ENCODE measurements at places on chromosomes 11 and 22. TPM values are rescaled to one million over a fixed set of nuclear protein-coding genes. Genes with fewer than 3 reads are reported as not detected.
A peak's percentile ranks its signal among the peaks of the same experiment; 100 is the strongest.

Gene GRM5
- not detected for total RNA-seq

- DNase-seq, result no peak
These were observed 76.1 kb downstream of the C11orf58 start for GRCh38 chr11:16814410-16815046.

Gene ADM2
- 2.6 TPM for total RNA-seq

DNA sequence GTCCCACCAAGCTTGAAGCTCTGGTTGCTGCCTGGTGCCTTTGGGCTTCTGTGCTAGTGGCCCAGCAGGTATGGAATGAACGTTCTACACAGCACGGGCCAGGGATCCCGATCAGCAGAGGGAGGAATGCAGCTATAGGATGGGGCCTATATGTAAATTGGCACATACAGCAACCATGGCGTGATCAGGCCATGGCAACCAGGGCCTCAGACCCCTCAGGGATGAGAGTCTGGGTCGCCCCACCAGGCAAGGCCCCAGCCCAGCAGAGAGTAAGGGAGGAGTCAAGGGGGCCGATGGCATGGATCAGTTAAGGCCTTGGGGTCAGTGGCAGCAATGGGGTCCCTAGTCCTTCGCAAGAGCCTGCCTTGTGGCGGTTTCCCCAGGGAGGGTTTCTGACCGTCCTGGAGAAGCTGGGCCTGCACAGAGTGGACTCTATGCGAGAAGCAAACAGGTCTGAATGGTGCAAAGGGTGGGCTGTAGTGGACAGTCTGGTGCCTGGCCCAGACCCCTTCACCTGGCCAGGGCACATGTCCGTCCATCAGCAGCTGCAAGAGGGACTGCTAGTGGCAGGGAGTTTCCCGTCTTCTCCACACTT, 98.6 kb downstream of the RPS6KA4 start:
- DNase-seq, result peak; percentile 40

Gene PARVA
- 21.8 TPM for total RNA-seq

GRCh38 chr11:101498891-101499290, 84.9 kb downstream of the TRPC6 start:
- no peak for DNase-seq

Gene OR1S2
- total RNA-seq, result not detected

DNA sequence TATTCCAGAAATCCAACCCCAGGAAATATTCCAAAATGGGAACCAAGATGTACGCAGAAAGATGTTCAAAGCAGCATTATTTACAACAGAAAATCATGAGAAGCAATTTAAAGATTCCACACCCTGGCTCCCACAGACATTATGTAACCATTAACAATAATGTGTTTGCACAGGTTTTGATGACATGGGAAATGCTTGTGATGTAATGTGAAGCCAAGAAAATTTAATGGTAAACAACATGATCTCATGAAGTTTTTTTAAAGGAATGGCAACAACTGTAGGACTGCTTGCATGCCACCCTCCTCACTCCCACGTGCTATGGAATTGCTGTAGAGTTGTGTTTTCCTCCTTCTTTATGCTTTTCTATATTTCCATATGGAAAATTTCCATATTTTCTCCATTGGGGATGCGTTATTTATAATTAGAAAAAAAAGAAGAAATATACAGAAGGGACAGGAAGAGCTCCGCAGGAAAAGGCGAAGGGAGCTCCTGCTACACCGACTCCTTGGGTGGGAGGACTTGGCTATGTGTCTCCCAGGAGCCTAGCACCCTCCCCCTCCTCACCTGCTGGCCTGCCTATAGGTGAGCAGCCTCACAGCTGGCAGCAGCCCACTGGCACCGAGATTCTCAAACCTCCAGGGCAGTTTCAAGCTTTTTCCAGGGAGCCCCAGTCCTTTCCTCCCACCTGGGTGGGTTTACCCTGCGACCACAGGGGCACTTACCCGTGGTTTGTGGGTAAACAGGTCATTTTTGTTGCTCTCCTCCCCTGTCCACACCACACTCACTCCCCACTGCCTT, 20.9 kb downstream of the LRFN4 start:
- DNase-seq, result no peak

Gene BCO2
- total RNA-seq, result 3.8 TPM

DNA sequence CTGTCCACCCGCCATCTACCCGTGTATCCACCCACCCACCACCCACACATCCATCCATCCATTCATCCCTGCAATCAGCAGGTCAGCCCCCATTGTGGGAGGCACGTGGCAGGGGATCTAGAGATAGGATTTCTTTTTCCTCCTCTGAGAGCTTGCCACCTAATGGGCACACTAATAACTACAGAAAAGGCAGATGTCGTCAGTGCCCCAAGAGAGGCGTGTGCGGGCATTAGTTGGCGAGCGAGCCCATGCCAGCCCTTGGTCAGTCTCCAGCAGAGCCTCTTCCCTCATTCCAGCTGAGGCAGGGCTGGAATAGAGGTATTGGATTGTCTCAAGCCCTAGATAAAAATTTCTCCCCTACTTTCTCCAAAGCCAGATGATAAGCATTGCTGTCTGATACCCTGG, 9.7 kb downstream of the USP2 start:
- DNase-seq, result no peak

- DNase-seq, result no peak
These were observed 17.3 kb downstream of the KCTD17 start for GRCh38 chr22:37068859-37069258.

- no peak for DNase-seq
These were observed 10.9 kb downstream of the PRCP start for GRCh38 chr11:82889133-82890001.

DNA sequence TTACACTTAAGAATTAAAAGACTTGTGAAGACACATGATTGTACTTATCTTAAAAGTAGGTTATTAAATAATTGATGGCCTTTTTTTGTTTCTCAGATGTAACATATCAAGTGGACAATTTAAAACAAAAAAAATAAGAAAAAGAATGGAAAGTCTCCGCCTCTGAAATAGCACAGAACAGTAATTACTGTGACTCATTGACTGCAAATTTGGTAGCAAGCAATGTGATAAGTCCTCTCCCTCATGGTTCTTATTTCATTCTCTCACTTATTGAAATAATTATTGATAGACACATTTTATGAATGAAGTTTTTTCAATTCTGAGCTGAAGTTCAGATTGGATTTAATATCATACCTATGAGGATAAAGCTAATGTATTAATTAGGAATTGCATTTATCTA, 717.9 kb upstream of the LUZP2 start:
- no peak for DNase-seq

DNA sequence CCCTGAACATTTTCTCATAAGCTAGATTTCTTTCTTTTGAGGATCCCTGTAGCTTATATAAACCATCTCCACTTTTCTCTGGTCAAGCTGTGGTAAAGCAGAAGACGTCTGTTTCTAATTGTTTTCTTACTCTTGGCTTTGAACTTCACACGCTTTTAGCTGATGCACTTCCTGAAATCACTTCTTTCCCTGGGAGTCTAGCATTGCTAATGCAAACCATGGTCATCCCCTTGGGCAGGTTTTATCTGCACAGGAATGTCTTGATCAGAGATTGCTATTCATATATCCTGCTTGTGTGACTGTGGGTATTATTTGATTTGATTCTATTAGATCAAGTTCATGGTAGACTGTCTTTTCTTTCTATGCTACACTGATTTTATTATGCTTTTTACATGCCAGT, 199.2 kb upstream of the POU2AF2 start:
- DNase-seq, result no peak

Gene PNPLA3
- total RNA-seq, result 2.7 TPM

Gene CADM1
- 12.3 TPM for total RNA-seq

Gene GLYATL1
- total RNA-seq, result not detected

- DNase-seq, result no peak
These were observed 245.4 kb downstream of the BUD13 start for GRCh38 chr11:116527180-116527991.

Gene MOGAT2
- not detected for total RNA-seq

Gene RRM1
- total RNA-seq, result 21.6 TPM

Gene SLC29A2
- total RNA-seq, result 1.9 TPM

GRCh38 chr11:69696749-69697468, 6.9 kb downstream of the FGF19 start:
- DNase-seq, result peak; percentile 36

Gene ALX4
- 0.11 TPM for total RNA-seq

Gene CDCA5
- total RNA-seq, result 2.7 TPM

- DNase-seq, result peak; percentile 62
These were observed 81.0 kb upstream of the FGF3 start for GRCh38 chr11:69899957-69900821.

GRCh38 chr11:91230647-91231046, 994.0 kb upstream of the FAT3 start:
- DNase-seq, result no peak

GRCh38 chr11:120061761-120062560, 76.0 kb downstream of the TRIM29 start:
- DNase-seq, result no peak

DNA sequence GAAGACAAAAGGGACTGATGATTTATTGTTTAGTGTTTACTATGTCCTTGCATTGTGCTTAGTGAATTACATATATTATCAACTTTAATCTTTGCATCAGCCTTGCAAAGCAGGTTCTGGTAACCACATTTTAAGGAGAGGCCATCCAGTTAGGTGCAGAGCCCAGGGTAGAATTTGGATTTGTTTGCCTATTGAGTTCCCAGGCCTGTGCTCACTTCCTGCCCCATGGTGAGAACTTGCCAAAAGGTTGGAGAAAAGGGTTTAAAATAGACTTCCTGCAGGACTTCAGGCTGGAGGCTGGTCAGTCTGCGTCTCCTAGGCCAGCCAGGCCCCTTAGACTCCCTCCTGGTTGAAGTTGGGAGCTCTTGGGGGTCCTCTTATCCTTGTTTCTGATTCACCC, 72.1 kb downstream of the ATXN10 start:
- no peak for DNase-seq

DNA sequence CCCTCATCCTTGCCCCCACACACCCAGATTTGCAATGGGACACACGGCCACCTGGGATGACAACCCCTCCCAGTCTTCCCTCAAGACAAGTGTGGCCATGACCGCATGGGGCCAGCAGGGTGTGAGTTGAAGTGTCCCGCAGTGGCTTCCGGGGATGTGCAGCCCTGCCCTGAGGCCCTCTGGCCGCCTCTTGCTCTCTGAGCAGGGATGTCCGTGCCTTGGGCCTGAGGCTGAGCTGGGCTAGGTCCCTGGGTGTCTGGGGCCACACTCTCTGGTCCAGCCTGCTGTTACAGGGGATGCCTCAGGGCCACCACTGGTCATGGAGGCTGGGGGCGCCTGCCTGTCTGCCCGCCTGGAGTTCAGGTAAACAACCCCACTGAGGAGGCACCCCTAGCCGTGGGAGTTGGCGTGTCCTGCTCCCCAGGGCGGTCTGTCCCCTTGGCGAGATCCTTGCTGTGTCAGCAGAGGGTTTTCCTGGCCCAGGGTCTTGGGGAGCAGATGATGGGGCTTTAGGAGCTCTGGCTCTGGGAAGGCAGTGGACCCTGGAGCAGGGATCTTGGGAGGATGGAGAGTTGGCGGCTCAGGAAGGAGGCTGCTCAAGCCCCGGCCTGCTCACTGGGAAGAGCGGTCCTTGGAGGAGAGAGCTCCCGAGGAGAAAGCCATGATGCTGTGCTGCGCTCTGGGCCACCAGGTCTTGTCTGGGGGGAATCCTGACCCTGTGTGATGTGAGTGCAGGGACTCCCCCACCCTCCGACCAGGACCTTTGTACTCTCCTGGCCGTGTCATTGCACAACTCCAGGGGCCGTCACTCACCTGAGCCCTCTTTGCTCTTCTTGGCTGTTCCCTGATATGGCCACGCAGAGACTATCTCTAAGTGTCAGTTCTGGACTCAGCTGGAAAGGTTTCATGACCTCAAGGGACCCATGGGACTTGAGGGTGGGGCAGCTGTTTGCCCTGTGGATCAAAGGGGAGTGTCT, 67.9 kb downstream of the KCNQ1 start:
- DNase-seq, result peak; percentile 69

Gene MS4A8
- total RNA-seq, result not detected

Gene SYT12
- total RNA-seq, result not detected

DNA sequence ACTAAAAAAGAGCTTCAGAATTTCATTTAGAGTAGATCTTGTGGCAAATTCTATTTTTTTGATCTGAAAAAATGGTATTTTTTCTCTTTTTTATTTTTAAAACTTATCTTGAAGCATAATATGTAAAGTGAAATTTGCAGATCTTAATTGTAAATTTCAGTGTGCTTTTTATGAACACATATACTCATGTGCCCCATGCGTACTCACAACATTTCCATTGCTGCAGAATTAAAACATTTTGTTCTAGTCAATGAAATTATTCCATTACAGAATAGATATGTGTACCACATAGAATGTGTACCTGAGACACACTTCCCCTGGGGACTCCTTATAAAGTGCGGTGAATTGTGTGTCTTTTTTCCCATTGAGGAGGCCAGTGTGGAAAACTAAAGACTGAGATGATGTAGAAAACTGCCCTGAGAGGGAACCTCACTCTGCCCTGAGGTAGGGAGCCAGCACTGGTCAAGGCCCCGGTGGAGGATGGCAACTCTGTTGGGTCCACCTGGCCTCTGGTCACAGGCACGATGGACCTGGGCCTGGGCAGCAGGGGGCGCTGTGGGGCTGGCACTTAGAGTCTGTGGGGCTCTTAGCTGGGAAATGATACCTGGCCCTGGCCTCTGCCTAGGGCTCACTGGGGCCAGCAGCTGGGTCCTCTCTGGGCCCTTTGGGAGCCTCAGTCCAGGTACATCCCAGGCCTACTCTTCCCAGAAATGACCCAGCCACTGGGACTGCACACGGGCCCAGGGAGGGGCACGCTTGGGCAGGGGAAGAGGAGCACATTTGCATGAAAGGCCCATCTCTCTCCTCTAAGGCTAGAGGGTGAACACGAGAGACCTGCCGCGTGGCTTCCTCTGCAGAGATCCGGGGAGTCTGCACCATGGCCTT, 77.9 kb upstream of the TOP3B start:
- peak; percentile 95 for DNase-seq

- no peak for DNase-seq
These were observed 26.9 kb downstream of the PICALM start for GRCh38 chr11:86041975-86042378.

DNA sequence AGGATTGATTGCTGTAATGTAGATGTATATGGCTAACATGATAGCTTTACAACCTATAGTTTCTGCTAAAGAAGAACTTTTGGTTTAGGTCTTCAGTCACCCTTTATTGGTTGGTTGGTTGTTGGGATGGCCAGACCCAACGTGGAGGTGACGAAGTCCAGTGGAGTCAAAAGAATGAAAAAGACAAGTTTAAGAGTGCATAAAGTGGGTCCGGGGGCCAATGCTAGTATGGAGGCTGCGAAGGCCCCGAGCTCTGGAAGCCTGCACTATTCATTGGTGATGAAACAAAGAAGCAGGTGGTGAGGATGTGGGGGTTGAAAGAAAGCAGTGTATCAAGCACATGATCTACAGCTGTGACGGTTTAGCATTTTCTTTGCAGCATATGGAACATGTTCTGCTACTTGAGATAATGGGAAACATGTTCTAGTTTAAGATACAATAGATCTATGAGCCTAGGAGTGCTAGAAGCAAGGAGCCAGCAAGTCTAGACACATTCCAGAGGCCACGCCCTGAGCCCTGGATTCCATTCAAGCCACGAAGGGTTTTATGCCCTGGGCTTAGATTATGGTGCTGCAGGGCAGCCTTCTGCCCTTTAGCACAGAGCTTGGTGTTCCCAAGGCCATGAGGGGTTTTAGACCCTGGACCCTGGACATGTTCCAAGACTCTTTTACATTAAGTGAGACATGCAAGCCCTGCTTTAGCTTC, 6.3 kb downstream of the TCP11L1 start:
- no peak for DNase-seq

Measured in spleen (tissue), 13 donors.